ENCODE measurements at places on chromosomes 12 and 14. TPM values are rescaled to one million over a fixed set of nuclear protein-coding genes. Genes with fewer than 3 reads are reported as not detected.

DNA sequence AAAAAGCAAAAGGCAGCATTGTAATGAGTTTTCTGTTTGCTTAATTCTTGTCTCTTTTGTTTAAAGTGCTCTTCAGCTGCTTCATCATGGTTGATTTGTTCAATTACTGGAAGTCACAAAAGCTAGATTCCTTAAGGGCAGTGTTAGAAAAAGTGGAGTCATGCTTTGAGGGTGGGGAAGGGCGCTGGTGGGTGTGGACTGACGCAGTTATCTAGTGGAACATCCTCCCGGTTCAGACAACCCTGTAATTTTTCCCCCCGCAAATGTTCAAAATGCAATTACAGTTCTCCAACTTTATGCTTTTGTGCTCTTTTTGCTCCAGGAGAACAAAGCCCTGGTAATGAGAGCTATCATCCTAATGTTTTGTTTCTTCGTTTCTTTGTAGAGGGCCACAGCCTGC is 2.1 kb downstream of the AKAP6 start:
- DNase-seq = no peak
- H3K27me3 ChIP-seq = no peaks in the 10 kb centered on the region
- H3K36me3 ChIP-seq = no peaks in the 10 kb centered on the region
- peaks cover 6% of the 10 kb centered on the region for H3K4me1 ChIP-seq

GRCh38 chr12:28191051-28192048 is 1.1 kb downstream of the CCDC91 start:
- H3K4me3 ChIP-seq = peak overlapping the region; percentile 97
- H3K36me3 ChIP-seq = no peaks in the 10 kb centered on the region
- peaks cover 19% of the 10 kb centered on the region for H3K4me1 ChIP-seq
- DNase-seq = no peak

GRCh38 chr14:77912754-77913556 is 113.0 kb downstream of the ADCK1 start:
- H3K4me3 ChIP-seq = no peak overlapping the region
- H3K36me3 ChIP-seq = peaks cover 13% of the 10 kb centered on the region
- no peaks in the 10 kb centered on the region for H3K27me3 ChIP-seq
- no peak overlapping the region for H3K27ac ChIP-seq

DNA sequence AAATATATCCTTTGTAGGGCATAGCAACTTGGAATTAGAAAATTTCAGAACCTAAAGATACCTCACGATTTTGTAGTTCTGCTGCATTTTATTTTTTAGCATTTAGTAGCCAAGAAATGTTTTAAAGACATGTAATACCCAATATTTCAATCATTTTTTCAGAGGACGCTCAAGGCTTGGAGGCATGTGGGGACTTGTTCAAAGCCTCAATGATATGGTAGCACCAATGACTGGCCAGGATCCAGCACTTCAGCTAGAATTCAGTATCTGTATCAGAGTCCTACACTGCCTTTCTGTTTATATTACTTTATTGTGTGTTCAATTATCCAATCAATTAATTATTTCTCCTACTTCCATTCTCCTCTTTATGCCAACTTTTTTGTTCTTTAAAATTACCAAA is 154.8 kb upstream of the NEDD1 start:
- no peak for DNase-seq
- H3K4me3 ChIP-seq = no peak overlapping the region
- no peak overlapping the region for H3K27ac ChIP-seq
- H3K36me3 ChIP-seq = no peaks in the 10 kb centered on the region
- no peaks in the 10 kb centered on the region for H3K27me3 ChIP-seq

DNA sequence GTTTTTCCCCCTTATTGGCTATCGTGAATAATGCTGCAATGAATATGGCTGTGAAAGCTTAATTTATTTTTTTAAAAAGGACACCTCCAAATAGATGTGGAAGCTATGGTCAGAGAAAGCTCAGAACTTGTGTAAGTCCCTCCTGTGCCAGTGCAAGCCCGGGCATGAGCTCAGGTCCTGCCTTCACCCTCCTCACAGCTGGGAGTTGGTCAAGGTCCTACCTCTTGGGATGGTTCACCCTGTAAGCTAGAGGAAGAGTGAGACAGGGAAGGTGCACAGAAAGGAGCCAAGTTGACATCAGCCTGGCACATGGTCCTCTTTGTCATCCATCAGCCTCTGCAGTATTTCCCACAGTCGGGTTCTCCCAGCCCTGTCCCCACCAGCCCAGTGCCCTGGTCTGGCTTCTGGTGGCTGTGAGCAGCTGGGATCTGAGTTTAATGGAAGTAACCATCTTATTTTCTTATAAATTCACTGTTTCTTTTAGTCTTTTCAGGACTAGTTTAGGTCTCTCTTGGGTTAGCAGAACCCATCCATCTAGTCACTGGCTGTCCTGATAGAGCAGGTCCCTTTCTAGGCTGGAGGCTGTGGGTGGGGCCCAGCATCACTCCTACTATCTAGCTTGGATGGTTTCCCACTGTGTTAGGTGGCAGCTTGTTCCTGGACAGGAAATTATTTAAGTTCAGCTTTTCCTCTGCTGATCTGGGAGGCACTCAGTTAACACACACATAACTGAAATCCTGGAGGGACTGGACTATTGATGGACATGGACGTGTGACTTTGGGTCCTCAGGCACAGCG is 11.8 kb upstream of the PLEKHG3 start:
- H3K4me1 ChIP-seq = peaks cover 26% of the 10 kb centered on the region
- H3K27ac ChIP-seq = no peak overlapping the region
- no peaks in the 10 kb centered on the region for H3K27me3 ChIP-seq
- H3K36me3 ChIP-seq = no peaks in the 10 kb centered on the region
- DNase-seq = no peak

DNA sequence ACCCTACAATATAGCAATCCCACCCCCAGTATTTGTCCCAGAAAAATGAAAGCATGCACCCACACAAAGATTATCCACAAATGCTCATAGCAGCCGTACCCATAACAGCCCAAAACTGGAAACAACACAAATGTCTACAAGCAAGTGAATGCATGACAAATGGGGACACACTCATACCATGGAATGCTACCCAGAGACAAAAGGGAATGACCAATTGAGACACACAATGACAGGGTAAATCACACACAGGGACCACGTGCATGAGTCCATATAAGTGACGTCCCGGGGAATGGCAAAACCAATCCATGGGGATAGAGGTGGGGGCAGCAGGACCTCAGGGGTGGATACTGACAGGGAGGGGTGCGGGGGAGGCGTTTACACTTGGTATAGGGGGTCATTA is 33.4 kb downstream of the SCARB1 start:
- DNase-seq = no peak
- no peaks in the 10 kb centered on the region for H3K27me3 ChIP-seq
- no peak overlapping the region for H3K4me3 ChIP-seq
- peaks cover 29% of the 10 kb centered on the region for H3K4me1 ChIP-seq
- H3K36me3 ChIP-seq = no peaks in the 10 kb centered on the region
- no peak overlapping the region for H3K27ac ChIP-seq

- H3K36me3 ChIP-seq = peaks cover 40% of the 10 kb centered on the region
- no peak for DNase-seq
- H3K4me3 ChIP-seq = peak overlapping the region; percentile 92
- peaks cover 69% of the 10 kb centered on the region for H3K4me1 ChIP-seq
Observed at GRCh38 chr14:92122351-92122677, 545 bp downstream of the CPSF2 start.

GRCh38 chr12:102913453-102914226 is 3.4 kb downstream of the PAH start:
- no peak overlapping the region for H3K27ac ChIP-seq
- no peaks in the 10 kb centered on the region for H3K36me3 ChIP-seq
- peaks cover 6% of the 10 kb centered on the region for H3K4me1 ChIP-seq
- no peak for DNase-seq
- H3K4me3 ChIP-seq = no peak overlapping the region
- H3K27me3 ChIP-seq = peaks cover 7% of the 10 kb centered on the region

DNA sequence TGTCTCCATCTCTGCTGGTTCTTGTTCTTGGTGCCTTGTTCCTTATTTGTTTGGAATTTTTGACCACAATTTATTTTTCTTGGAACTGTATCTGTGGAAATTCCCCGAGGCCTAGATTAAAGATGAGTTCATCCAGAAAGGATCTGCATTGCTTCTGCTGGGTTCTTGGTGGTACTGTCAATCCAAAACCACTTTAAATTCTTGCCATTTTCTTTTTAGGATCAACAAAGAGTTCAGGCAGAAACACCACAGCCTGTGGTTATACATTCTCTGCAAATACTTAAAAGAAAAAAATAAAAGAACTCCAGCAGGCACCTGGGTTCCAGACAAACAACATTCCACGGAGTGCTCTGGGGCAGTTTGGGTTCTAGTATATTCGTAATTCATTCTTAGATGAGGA is 6.0 kb upstream of the VAMP1 start:
- H3K27me3 ChIP-seq = no peaks in the 10 kb centered on the region
- peaks cover 1% of the 10 kb centered on the region for H3K4me1 ChIP-seq
- H3K4me3 ChIP-seq = no peak overlapping the region
- no peak for DNase-seq

- H3K27ac ChIP-seq = peak overlapping the region; percentile 54
- H3K27me3 ChIP-seq = no peaks in the 10 kb centered on the region
Observed at GRCh38 chr12:121568971-121569751, 11.7 kb downstream of the KDM2B start.

DNA sequence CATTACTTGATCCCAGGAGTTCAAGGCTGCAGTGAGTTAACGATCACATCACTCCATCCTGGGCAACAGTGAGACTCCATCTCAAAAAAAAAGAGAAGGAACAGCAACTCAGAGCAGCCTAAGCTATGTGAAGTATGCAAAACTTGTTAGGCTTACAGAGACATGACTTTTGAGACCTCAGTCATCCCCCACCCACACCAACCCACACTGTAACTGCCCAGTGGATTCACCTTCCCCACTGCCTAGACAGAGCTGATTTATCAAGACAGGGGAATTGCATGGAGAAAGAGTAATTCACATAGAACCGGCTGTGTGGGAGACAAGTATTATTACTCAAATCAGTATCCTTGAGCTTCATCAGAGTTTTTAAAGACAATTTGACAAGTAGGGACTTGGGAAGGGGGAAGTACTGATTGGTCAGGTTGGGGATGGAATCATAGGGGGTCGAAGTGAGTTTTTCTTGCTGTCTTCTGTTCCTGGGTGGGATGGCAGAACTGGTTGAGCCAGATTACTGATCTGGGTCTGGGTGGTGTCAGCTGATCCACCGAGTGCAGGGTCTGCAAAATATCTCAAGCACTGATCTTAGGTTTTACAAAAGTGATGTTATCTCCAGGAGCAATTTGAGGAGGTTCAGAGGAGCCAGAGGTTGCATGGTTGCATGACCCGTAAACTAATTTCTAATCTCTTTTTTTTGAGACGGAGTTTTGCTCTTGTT is 6.2 kb upstream of the WDR89 start:
- DNase-seq = no peak
- H3K36me3 ChIP-seq = no peaks in the 10 kb centered on the region
- no peak overlapping the region for H3K27ac ChIP-seq
- peaks cover 2% of the 10 kb centered on the region for H3K4me1 ChIP-seq

Gene PLCZ1
- total RNA-seq = not detected

Gene LMNTD1
- 1.2 TPM for total RNA-seq

Gene ST8SIA1
- 11.4 TPM for total RNA-seq

Gene FGF6
- total RNA-seq = not detected

Gene EIF2S3B
- total RNA-seq = 0.45 TPM

Gene MANSC4
- total RNA-seq = not detected

Gene FAM90A1
- under 0.01 TPM for total RNA-seq

Measured in esophagus muscularis mucosa (tissue), 4 donors.